ENCODE measurements at places on chromosomes 1 and 21.
A peak's percentile ranks its signal among the peaks of the same experiment; 100 is the strongest.

GRCh38 chr21:46128933-46129571, 26.3 kb downstream of the FTCD start:
- DNase-seq = no peak

DNA sequence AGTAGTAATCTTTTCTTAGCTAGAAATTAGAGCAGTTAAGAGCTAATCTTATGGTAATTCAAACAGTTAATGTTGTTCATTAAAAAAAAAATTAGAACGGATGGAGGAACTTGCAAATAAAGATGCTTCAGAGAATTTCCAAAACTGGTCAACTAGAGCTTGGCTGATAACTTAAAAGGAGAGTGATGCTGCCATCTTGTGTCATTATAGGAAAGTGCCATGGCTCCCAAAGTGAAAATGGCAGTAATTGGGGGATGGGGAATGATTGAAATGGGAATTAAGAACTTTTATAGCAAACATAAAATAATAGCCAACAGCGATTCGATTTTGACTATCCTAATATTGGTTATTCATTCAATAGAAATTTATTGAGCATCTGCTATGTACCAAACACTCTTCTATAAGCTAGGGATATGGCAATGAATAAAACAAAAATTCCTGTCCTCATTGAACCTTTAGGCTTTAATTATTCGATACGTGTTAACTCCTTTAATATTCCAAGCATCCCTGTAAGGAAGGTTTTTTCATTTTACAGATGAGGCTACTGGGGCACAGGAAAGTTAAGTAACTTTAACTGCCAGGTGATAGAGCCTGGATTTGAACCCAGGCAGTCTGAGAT, 5.7 kb upstream of the PLPP3 start:
- DNase-seq = peak; percentile 18

GRCh38 chr1:203686091-203686632, 59.5 kb downstream of the ATP2B4 start:
- DNase-seq = no peak

DNA sequence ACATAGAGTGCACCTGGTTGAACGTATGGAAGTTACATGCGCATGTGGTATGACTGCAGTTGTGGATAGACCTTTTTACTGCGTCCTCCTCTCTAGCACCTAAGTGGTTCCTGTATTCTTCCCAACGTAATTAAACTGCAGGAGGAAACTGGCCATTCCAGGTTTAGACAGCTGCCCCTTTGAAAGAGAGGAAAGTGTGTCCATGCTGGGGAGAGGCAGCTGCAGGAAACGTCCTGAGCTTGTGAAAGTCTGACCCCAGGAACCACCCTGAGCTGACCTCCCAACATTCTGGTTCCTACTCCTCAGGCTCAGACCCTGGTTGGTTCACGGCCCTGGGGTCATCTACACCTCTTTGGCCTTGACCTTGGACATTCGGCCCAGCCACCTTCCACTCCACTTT, 309.3 kb downstream of the DISC1 start:
- DNase-seq = no peak

DNA sequence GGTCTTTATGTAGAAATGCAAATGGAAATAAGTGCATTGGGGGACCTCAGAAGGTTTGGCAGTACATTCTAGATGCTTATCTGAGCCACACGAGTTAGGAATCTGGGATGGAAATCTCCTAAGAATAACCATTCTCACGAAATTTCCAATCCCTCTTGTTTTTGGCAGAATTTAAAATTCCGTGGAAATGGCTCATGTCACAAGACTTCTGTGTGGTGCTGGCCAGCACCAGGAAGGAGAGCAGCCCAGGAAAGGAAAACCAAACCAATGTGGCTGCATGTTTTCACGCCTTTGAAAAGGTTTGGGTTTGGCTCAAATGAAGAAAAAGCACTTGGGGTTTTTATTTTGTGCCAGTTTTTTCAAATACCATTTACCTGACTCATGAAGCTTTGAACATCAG, 80.1 kb upstream of the KCNK2 start:
- no peak for DNase-seq

DNA sequence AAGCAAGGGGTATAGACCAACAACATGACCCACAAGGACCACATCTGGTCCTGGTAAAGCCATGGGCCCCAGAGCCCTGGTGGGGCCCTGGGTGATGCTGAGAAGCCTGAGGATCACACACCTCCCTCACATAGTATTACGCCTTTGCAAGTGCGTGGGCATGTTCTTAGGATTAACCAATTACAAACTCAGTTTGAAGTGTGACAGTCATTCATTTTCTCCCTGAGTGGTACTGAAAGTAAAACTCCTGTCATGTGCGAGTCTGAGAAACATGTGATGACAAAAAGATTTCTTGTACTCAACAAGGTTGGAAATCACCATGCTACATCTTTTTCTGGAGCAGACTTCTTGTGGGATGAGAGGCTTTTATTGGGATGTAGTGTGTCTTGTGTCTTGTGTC, 315.3 kb upstream of the DUSP10 start:
- no peak for DNase-seq

Measured in NCI-H526 treated with DMSO at 0.1 percent for 48 hours (cell line).